ENCODE measurements at places on chromosomes 7 and 10. TPM values are rescaled to one million over a fixed set of nuclear protein-coding genes. Genes with fewer than 3 reads are reported as not detected.

Gene SHTN1
- 3.2 TPM for total RNA-seq

Gene CYP3A4
- total RNA-seq = not detected

Gene RAPGEF5
- total RNA-seq = 1.3 TPM

Gene INSYN2A
- 0.73 TPM for total RNA-seq

Gene PPP1R17
- not detected for total RNA-seq

Gene LRGUK
- total RNA-seq = under 0.01 TPM

Gene UTF1
- not detected for total RNA-seq

Gene CRTAC1
- total RNA-seq = not detected

Gene DGKI
- total RNA-seq = 1.7 TPM

Gene HSPA12A
- total RNA-seq = 9.0 TPM

Gene SLC13A1
- total RNA-seq = not detected

Gene C10orf62
- total RNA-seq = not detected

Gene KLF14
- total RNA-seq = under 0.01 TPM

Gene NODAL
- total RNA-seq = not detected

Gene ZNF746
- total RNA-seq = 32.6 TPM

Gene ZNF487
- total RNA-seq = 5.4 TPM

Gene MYL7
- total RNA-seq = not detected

Gene SFTPD
- total RNA-seq = not detected

Gene HOXA2
- total RNA-seq = 1.3 TPM

Gene DUSP5
- total RNA-seq = 23.0 TPM

Gene CALML3
- not detected for total RNA-seq

Gene COL17A1
- under 0.01 TPM for total RNA-seq

Gene FKBP6
- total RNA-seq = not detected

Gene CHST3
- total RNA-seq = 15.4 TPM

All from smooth muscle cell of trachea (primary cell).